Ascending aorta (tissue), 2 donors: ENCODE measurements at places on chromosomes 13 and 19.
A peak's percentile ranks its signal among the peaks of the same experiment; 100 is the strongest.

DNA sequence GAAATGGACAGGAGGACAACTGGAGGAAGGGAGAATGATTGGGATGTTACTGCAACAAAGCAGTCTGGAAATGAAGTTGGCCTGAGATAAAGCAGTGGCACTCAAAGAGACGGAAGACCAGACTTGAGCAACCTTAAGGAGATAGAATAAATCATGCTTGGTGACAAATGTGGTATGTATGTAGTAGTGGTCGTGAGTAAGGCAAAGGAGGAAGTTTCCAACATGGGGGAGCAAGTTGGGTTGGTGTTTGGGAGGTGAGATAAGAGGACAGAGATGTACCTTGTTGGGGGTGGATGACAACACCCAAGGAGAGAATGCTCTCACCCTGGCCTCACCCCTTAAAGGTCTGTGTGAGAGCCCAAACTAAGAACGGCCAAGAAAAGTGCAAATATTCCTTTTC lies 420.5 kb downstream of the DIAPH3 start:
- H3K4me3 ChIP-seq, result no peak overlapping the region
- no peaks in the 10 kb centered on the region for H3K27me3 ChIP-seq

DNA sequence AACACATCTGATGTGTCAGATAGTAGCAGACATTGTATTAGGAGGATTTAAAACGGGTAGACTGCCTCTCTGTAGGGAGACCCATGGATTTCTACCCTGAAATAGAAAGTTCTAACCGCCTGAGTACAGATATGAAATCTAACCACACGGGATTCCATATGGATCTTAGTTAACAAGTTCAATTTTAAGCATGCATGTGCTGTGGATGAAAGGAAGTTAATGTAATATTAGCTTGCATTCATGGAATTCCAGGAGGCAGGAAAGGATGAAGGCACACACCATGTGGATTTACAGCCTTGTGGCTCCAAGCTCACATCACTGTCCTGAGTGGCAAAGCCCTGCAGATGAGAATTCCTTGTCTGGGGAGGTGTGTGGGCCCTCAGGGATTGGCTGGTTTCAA lies 120.6 kb upstream of the IRS2 start:
- no peak overlapping the region for H3K4me3 ChIP-seq
- no peak for DNase-seq
- H3K36me3 ChIP-seq, result no peaks in the 10 kb centered on the region
- H3K27me3 ChIP-seq, result no peaks in the 10 kb centered on the region

DNA sequence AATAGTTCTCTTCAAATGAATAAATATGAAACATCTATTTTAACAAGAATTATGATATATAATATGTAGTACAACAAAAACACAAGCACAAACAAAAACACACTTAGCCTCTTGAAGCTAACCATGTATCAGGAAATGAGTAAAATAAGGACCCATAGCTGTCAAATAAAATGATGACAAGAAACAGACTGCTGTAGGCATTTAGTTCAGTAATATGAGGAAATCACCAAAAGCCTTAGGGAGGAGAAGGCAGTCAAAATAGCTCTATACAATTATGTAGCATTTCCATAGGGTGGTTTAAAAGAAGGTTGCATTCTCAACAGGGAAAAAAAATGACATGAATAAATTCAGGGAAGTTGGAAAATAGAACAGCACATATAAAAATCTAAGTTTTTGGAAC lies 163.4 kb downstream of the PCDH20 start:
- no peaks in the 10 kb centered on the region for H3K27me3 ChIP-seq
- no peaks in the 10 kb centered on the region for H3K36me3 ChIP-seq
- H3K4me3 ChIP-seq, result no peak overlapping the region
- no peak for DNase-seq

DNA sequence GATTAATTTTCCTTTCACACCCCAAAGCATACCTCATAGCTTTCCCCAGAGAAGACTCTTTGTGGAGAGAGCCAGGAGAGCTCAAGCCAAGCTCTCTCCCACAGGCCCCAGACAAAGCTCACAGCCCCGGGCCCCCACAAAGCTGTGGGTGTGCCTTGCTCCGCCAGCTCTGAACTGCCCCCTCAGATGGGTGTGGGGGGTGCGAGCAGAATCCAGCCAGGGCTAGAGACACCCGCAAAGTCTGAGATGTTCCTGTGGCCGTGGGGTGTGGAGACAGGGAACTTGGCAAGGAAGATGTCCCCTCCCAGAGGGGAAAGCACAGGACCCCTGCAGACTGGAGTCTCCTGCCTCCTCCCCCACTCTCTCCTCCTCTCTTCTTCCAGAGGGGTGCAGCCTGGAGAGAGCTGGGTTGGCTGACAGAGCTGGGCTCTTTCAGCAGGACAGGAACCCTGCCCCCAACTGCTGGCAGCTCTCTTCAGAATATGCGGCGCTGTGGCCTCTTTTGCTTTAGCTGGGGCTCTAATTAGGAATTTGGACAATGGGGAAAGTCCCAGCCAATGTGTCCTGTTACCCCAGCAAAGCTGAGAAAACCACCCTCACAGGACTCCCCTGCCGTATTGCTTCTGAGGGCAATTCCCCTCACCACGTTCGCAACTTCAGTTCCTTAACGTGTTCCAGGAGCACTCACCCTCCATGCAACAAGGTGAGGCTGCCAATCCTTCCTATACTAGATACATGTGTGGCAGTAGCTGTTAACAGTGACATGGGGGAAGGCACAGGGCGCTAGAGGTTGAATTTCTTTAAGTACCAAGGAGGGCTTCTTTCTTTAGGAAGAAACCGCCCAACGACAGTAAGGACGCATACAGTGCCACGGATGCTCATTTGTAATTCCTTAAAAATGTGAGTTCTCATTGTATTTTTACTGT lies 170.0 kb downstream of the COL4A1 start:
- no peaks in the 10 kb centered on the region for H3K27me3 ChIP-seq
- H3K4me3 ChIP-seq, result no peak overlapping the region
- H3K4me1 ChIP-seq, result no peaks in the 10 kb centered on the region
- no peak overlapping the region for H3K27ac ChIP-seq
- no peaks in the 10 kb centered on the region for H3K36me3 ChIP-seq

GRCh38 chr19:32824916-32825608 lies 44.5 kb downstream of the SLC7A9 start:
- H3K36me3 ChIP-seq, result peaks cover 9% of the 10 kb centered on the region
- DNase-seq, result no peak
- no peaks in the 10 kb centered on the region for H3K27me3 ChIP-seq
- H3K4me1 ChIP-seq, result no peaks in the 10 kb centered on the region
- H3K4me3 ChIP-seq, result no peak overlapping the region

DNA sequence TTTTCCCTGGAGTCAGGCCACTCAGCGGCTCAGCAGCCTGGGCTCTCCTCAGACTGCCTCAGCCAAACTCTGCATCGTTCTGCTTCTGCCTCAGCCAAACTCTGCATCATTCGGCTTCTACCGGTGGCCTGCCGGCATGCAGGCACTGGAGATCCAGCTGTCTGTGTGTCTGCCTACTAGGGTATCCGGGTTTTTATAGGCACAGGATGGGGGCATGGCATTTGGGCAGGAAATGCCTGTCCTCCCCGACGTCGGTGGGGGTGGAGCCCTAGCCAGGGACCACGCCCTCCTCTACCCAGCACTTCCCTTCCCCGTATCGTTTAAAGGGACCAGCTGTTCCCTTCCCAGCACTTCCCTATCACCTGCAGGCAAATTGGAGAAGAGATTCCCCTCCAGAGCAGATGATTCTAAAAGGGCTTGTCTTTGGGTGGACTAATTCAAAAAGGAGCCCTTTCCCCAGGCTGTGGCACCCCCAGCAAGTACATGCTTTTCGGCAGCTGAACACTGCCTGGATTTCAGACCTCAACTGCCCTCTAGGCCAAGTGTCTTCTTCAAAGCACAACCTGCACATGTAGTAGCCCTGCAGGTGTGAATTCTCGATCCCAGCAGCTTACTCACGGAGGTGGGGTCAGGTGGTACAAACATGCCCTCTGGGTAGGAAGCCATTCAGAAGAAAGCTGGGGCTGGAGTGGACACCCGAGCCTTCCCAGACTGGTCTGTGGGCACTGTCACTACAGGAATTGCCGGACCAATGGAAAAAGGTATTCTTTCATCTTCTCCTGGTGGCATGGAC lies 25.4 kb upstream of the GPR12 start:
- H3K4me1 ChIP-seq, result no peaks in the 10 kb centered on the region
- no peaks in the 10 kb centered on the region for H3K36me3 ChIP-seq
- DNase-seq, result no peak
- no peaks in the 10 kb centered on the region for H3K27me3 ChIP-seq

- no peaks in the 10 kb centered on the region for H3K36me3 ChIP-seq
- H3K4me3 ChIP-seq, result no peak overlapping the region
- no peak for DNase-seq
- no peaks in the 10 kb centered on the region for H3K4me1 ChIP-seq
Observed at GRCh38 chr13:74920361-74920760, 561.6 kb downstream of the TBC1D4 start.

GRCh38 chr13:42320375-42320787 lies 48.4 kb downstream of the AKAP11 start:
- peaks cover 5% of the 10 kb centered on the region for H3K36me3 ChIP-seq
- no peak overlapping the region for H3K27ac ChIP-seq
- no peak for DNase-seq
- no peaks in the 10 kb centered on the region for H3K4me1 ChIP-seq
- no peak overlapping the region for H3K4me3 ChIP-seq

GRCh38 chr19:41175801-41176777 lies 16.9 kb upstream of the CYP2S1 start:
- H3K27me3 ChIP-seq, result no peaks in the 10 kb centered on the region
- H3K4me1 ChIP-seq, result no peaks in the 10 kb centered on the region
- no peak for DNase-seq
- H3K27ac ChIP-seq, result no peak overlapping the region
- H3K4me3 ChIP-seq, result peak overlapping the region; percentile 4

DNA sequence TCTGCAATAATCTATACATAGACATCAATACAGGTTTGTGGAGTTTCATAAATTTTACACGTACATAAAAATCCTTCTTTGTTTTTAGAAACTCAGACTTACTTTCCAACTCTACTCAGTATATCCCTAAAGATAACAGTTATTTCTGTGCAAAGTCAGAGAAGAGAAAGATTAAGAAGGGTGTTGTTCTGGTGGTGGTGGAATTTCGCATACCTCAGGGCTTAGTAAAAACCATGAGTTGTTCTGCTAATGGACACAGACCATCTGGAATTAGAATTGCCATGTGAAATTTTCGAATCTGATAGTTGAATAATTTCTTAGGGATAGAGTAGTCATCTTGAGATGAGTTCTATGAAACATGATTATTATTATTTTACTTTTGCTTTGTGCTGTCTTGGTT lies 102.7 kb downstream of the ZAR1L start:
- peaks cover 18% of the 10 kb centered on the region for H3K36me3 ChIP-seq
- no peak for DNase-seq
- peaks cover 21% of the 10 kb centered on the region for H3K4me1 ChIP-seq
- H3K27ac ChIP-seq, result peak overlapping the region; percentile 69

- no peak for DNase-seq
- no peak overlapping the region for H3K27ac ChIP-seq
- no peaks in the 10 kb centered on the region for H3K4me1 ChIP-seq
- H3K36me3 ChIP-seq, result no peaks in the 10 kb centered on the region
Observed at GRCh38 chr13:44198826-44199225, 174.8 kb upstream of the SERP2 start.

DNA sequence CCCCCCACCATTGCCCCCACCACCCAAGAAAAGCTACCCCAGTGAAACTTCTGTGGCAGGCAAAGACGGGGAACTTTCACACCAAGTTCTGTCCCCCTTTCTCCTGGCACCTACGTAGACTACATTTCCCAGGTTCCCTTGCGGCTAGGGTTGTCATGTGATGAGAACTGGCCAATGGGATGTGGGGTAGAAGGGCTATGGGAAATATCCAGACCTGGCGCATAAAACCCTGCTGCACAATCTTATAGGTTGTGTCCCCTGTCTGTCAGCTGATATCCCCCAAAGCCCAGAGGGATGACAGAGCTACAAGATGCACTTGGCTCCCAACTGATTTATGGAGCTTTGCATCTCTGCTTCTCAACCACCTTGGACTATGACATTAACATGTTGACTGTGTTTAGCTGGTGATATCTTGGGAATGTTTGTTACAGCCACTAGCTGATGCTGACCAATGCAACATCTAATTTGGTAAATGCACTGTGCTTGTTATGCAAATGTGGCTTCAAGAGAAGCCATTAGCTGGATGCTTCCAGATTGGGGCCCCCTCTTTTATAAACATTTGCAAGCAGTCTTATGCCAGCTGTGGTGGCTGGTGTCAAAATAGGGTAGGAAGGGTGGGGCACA lies 6.1 kb downstream of the SH2D3A start:
- H3K27ac ChIP-seq, result no peak overlapping the region
- no peak for DNase-seq
- no peaks in the 10 kb centered on the region for H3K4me1 ChIP-seq
- no peaks in the 10 kb centered on the region for H3K27me3 ChIP-seq
- H3K4me3 ChIP-seq, result no peak overlapping the region

- no peak overlapping the region for H3K4me3 ChIP-seq
- DNase-seq, result no peak
- no peaks in the 10 kb centered on the region for H3K27me3 ChIP-seq
- no peaks in the 10 kb centered on the region for H3K4me1 ChIP-seq
- no peaks in the 10 kb centered on the region for H3K36me3 ChIP-seq
Observed at GRCh38 chr13:85411591-85411990, 387.6 kb downstream of the SLITRK6 start.

GRCh38 chr19:35140207-35140961 lies 1.8 kb downstream of the FXYD1 start:
- DNase-seq, result no peak
- H3K27ac ChIP-seq, result peak overlapping the region; percentile 94
- no peaks in the 10 kb centered on the region for H3K27me3 ChIP-seq
- H3K4me3 ChIP-seq, result peak overlapping the region; percentile 52
- peaks cover 12% of the 10 kb centered on the region for H3K4me1 ChIP-seq
- H3K36me3 ChIP-seq, result no peaks in the 10 kb centered on the region

DNA sequence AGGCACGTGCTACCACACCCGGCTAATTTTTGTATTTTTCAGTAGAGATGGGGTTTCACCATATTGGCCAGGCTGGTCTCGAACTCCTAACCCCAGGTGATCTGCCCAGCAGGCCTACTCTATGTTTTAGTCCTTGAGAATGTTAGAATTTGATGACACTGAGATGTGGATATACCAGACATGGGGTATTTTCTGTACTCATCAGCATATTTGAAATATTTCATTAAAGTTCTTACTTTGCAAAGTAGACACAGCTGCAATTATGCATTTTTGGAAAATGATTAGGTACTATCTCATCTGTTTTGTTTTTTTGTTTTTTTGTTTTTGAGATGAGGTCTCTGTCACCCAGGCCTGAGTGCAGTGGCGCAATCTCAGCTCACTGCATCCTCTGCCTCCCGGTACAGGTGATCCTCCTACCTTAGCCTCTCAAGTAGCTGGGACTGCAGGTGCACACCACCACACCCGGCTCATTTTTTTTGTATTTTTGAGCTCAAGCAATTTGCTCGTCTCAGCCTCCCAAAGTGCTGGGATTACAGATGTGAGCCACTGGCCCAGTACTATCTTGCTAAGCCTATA lies 12.7 kb downstream of the SPINT2 start:
- H3K36me3 ChIP-seq, result no peaks in the 10 kb centered on the region
- DNase-seq, result no peak

- H3K4me3 ChIP-seq, result no peak overlapping the region
- no peaks in the 10 kb centered on the region for H3K36me3 ChIP-seq
- DNase-seq, result no peak
- H3K27me3 ChIP-seq, result no peaks in the 10 kb centered on the region
Observed at GRCh38 chr13:24627090-24627714, 53.0 kb upstream of the ATP12A start.

- peak; percentile 74 for DNase-seq
- H3K27me3 ChIP-seq, result no peaks in the 10 kb centered on the region
- peak overlapping the region; percentile 52 for H3K27ac ChIP-seq
- H3K36me3 ChIP-seq, result no peaks in the 10 kb centered on the region
- H3K4me1 ChIP-seq, result peaks cover 27% of the 10 kb centered on the region
- H3K4me3 ChIP-seq, result no peak overlapping the region
Observed at GRCh38 chr19:10876459-10877240, 5.3 kb downstream of the CARM1 start.

- H3K4me3 ChIP-seq, result no peak overlapping the region
- DNase-seq, result no peak
- no peaks in the 10 kb centered on the region for H3K36me3 ChIP-seq
- no peaks in the 10 kb centered on the region for H3K27me3 ChIP-seq
- no peak overlapping the region for H3K27ac ChIP-seq
Observed at GRCh38 chr13:93786846-93787489, 560.4 kb downstream of the GPC6 start.
